ENCODE measurements at places on chromosomes 4 and X. TPM values are rescaled to one million over a fixed set of nuclear protein-coding genes. Genes with fewer than 3 reads are reported as not detected.

DNA sequence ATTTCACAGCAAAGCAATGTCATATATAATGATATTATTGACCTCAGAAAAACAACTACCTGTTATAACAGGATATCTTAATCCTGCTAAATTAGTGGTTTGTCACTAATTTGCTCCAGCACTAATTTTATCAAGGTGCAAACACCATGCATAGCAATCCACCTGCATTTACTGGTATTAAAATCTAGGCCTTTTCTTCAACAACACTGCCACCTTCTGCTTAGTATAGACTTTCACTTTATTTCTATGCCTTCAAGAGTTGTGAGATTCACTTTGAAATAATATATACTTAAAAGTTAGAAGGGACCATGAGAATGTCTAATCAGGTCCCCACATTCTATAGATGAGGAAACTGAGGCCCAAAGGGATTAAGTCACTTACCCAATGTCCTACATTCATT, 82.1 kb upstream of the IQCM start:
- no peaks in the 10 kb centered on the region for H3K27me3 ChIP-seq
- no peaks in the 10 kb centered on the region for H3K36me3 ChIP-seq
- H3K27ac ChIP-seq, result no peak overlapping the region
- no peaks in the 10 kb centered on the region for H3K4me1 ChIP-seq

- no peaks in the 10 kb centered on the region for H3K4me1 ChIP-seq
- H3K36me3 ChIP-seq, result no peaks in the 10 kb centered on the region
- no peaks in the 10 kb centered on the region for H3K27me3 ChIP-seq
- no peak for DNase-seq
- no peak overlapping the region for H3K4me3 ChIP-seq
Observed at GRCh38 chrX:103742339-103742738, 31.6 kb downstream of the TMEM31 start.

DNA sequence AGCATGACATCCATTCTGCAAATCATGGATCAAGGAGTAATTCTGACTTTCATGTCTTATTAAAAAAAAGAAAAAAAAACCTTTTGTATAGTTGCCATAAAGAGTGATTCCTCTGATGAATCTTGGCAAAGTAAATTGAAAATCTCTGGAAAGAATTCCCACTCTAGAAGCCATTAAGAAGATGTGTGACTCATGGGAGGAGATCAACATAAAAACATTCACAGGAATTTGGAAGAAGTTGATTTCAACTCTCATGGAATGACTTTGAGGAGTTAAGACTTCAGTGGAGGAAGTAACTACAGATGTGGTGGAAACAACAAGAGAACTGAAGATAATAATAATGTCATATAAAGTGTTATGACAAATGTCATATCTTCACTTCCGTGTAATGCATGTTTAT, 204.2 kb downstream of the PABPC4L start:
- no peak overlapping the region for H3K4me3 ChIP-seq
- DNase-seq, result peak; percentile 84
- no peaks in the 10 kb centered on the region for H3K27me3 ChIP-seq
- no peaks in the 10 kb centered on the region for H3K4me1 ChIP-seq

MAGEA2B gene
- not detected for total RNA-seq

DNA sequence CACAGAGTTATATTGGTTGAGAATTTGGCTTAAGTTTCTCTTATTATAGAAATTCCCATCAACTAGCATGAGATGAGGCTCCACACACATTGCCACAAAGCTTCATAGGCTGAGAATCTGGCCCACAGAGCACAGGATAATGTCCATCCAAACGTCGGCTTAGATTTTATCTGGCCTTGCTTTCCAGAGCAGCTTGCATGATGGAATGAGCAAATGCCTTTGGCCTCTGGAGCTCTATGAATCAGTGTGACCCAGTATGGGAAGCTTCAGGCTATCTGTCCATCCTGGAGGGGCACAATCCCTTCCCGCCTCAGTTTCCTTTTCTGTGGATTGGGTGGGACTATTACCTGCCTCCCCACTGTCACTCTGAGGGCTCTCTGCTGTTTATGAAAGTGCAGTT, 131.5 kb upstream of the NDP start:
- no peak for DNase-seq
- H3K4me1 ChIP-seq, result no peaks in the 10 kb centered on the region
- peaks cover 4% of the 10 kb centered on the region for H3K27me3 ChIP-seq
